Cardiac muscle cell (in vitro differentiated cells and primary cell): ENCODE measurements at places on chromosomes 3 and 15.

DNA sequence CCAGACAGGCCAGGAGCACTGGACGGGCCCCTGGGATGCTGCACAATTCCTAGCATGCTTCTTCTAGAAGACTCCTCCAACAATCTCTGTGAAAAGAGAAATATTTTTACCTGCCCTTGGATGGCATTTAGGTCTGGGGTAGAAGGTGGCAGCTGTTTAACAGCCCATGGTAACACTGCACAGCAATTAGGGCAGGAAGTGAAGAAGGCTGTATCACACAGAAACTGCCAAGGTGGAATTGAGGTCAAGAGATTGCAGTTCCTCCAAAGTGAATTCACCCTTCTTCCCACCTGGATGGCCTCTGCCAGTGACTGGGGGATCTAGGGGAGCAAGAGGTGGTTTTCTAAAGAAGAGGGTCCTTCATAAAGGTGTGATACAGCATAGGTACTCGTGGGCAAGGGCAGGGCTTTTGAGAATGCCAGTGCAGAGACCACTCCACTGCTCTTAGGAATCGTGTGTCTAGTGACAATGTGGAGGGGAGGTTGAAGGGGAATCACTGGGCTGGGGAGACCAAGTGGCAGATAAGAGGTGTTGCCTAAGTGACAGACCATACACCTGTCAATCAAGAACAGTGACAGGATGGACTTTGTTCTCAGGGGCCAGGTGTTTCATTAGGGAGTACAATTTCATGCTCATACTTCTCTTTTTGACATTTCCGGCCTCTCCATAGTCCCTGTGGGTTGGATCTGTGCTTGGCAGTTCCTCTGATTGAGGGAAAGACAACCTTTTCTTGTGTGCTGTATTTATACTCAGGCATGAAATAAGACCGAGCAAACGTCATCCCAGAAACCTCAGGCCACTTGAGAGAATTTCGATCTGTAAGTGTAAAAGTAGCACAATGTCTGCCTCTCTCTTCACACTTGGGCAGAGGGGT, 83.5 kb upstream of the BCL6 start:
- no peak overlapping the region for H3K4me3 ChIP-seq
- DNase-seq: no peak
- H3K27ac ChIP-seq: no peak overlapping the region
- H3K27me3 ChIP-seq: no peaks in the 10 kb centered on the region
- no peaks in the 10 kb centered on the region for H3K4me1 ChIP-seq
- no peaks in the 10 kb centered on the region for H3K36me3 ChIP-seq

DNA sequence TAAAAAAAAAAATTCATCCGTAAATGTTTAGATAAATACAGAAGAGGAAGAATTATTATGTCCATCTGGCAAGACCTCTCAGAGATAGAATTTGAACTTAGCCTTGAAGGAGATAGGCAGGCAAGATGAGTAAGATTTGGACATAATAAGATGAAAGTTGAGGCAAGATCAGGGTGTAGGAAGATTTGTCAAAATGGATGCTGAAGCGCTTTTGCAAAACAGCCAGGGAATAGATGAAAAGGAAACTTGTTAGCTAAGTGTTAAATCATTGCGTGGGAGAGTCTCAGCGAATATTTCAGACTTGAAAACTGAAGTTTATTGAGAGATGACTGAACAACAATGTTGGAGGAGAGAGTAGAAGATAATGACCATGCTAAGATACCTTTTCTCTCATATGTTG, 7.2 kb downstream of the BRK1 start:
- H3K4me3 ChIP-seq: no peak overlapping the region
- no peaks in the 10 kb centered on the region for H3K4me1 ChIP-seq
- no peaks in the 10 kb centered on the region for H3K27me3 ChIP-seq
- no peak for DNase-seq

- H3K4me1 ChIP-seq: peaks cover 50% of the 10 kb centered on the region
- H3K4me3 ChIP-seq: no peak overlapping the region
- H3K27me3 ChIP-seq: no peaks in the 10 kb centered on the region
- peak; percentile 55 for DNase-seq
These were observed 42.8 kb downstream of the ZNF609 start for GRCh38 chr15:64503197-64503596.

DNA sequence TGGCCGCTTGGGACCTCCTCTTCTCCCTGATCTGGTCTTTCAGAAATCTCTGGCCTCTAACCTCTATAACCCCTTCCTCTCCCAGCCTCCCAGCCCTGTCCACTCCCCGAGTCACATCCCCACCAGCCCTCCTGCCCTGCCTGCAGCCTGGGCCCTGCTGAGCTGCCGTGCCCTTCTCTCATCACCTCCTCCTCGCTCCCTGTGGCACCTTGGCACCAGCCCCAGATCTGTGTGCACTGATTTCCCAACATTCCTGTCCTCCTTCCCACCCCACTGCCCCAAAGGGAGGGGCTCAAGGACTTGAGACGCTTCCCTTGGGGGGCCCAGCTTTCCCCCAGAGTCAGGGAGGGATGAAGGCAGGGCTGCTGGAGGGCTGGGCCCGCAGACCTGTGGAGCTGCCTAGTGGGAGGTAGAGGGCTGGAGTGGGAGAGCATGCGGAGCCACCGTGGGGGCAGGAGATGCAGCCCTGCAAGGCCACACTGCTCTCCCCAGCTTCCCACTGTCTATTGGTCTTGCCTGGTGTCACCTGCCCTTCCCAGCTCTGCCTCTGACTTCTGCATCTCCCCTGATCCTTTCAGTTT, 42.7 kb downstream of the EXOG start:
- no peaks in the 10 kb centered on the region for H3K36me3 ChIP-seq
- DNase-seq: no peak
- H3K27ac ChIP-seq: no peak overlapping the region
- H3K27me3 ChIP-seq: peaks cover 17% of the 10 kb centered on the region
- H3K4me3 ChIP-seq: no peak overlapping the region
- peaks cover 2% of the 10 kb centered on the region for H3K4me1 ChIP-seq

DNA sequence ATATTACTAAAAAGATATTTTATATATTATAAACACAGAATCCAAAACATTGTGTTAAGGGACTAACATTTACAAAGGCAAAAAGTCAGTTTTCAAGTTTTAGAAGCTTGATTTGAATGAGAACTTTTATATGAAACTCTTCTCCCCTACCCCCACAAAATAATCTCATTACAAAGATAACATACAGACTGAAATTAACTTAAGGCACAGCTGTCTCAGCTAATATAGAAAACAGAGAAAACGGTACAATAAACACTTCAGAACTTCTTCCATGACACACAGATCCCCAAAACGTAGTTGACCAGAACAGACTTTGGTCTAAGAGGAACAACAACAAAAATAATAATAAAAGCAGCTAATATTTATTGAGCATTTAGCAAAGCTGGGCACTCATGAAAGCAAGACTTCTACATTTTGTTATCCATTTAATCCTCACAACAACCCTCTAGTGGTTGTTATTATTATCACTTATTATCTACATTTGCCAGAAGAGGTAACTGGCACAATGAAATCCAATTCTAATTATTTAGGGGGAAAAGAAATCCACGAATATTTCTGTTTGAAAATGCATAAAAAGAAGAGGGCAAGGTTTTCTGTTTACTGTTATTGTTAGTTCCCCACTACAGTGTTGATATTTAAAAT, 68.1 kb downstream of the PFN2 start:
- no peaks in the 10 kb centered on the region for H3K36me3 ChIP-seq
- DNase-seq: peak; percentile 12
- H3K4me3 ChIP-seq: no peak overlapping the region
- H3K27ac ChIP-seq: no peak overlapping the region
- no peaks in the 10 kb centered on the region for H3K27me3 ChIP-seq
- H3K4me1 ChIP-seq: peaks cover 10% of the 10 kb centered on the region

- H3K4me3 ChIP-seq: no peak overlapping the region
- H3K27ac ChIP-seq: no peak overlapping the region
- H3K4me1 ChIP-seq: no peaks in the 10 kb centered on the region
- H3K36me3 ChIP-seq: no peaks in the 10 kb centered on the region
- DNase-seq: peak; percentile 1
- no peaks in the 10 kb centered on the region for H3K27me3 ChIP-seq
These were observed 193.6 kb downstream of the EPHB1 start for GRCh38 chr3:134988666-134989065.

GRCh38 chr3:141454054-141454453, 32.8 kb upstream of the RASA2 start:
- H3K4me3 ChIP-seq: no peak overlapping the region
- no peaks in the 10 kb centered on the region for H3K4me1 ChIP-seq
- H3K27me3 ChIP-seq: no peaks in the 10 kb centered on the region
- no peak for DNase-seq
- H3K36me3 ChIP-seq: no peaks in the 10 kb centered on the region

GRCh38 chr3:48650723-48651122, 12.0 kb downstream of the CELSR3 start:
- no peak for DNase-seq
- no peaks in the 10 kb centered on the region for H3K27me3 ChIP-seq
- no peak overlapping the region for H3K4me3 ChIP-seq
- no peaks in the 10 kb centered on the region for H3K4me1 ChIP-seq
- H3K36me3 ChIP-seq: no peaks in the 10 kb centered on the region
- no peak overlapping the region for H3K27ac ChIP-seq

- no peak for DNase-seq
- H3K27me3 ChIP-seq: peaks cover 3% of the 10 kb centered on the region
- H3K36me3 ChIP-seq: no peaks in the 10 kb centered on the region
- H3K27ac ChIP-seq: no peak overlapping the region
These were observed 29.1 kb downstream of the PTX3 start for GRCh38 chr3:157465741-157466140.

DNA sequence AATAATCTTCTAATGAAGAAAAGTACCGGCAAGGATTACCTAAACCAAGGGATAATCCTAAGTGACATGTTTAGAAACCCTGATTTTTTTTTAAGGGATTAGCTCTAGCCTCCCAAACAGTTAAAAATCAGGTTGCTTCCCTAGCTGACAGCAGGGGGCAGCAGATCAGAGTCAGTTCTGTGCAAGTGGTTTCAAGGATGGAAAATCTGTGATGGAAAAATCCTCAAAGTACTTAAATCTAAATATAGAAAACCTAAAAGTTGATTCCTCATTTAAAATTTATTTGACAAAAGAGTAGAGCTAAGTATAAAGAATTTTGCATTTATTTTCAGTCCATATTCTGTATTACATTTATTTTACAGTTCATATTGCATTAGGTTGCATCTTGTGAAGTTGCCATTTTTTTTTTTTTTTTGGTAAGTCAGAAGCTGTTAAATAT, 107.6 kb downstream of the PEX5L start:
- no peaks in the 10 kb centered on the region for H3K36me3 ChIP-seq
- no peak overlapping the region for H3K27ac ChIP-seq
- no peak overlapping the region for H3K4me3 ChIP-seq
- H3K27me3 ChIP-seq: no peaks in the 10 kb centered on the region
- H3K4me1 ChIP-seq: peaks cover 4% of the 10 kb centered on the region

GRCh38 chr3:97838393-97838792, 16.6 kb downstream of the CRYBG3 start:
- H3K36me3 ChIP-seq: no peaks in the 10 kb centered on the region
- no peak overlapping the region for H3K4me3 ChIP-seq
- no peak overlapping the region for H3K27ac ChIP-seq
- no peaks in the 10 kb centered on the region for H3K4me1 ChIP-seq
- H3K27me3 ChIP-seq: no peaks in the 10 kb centered on the region

DNA sequence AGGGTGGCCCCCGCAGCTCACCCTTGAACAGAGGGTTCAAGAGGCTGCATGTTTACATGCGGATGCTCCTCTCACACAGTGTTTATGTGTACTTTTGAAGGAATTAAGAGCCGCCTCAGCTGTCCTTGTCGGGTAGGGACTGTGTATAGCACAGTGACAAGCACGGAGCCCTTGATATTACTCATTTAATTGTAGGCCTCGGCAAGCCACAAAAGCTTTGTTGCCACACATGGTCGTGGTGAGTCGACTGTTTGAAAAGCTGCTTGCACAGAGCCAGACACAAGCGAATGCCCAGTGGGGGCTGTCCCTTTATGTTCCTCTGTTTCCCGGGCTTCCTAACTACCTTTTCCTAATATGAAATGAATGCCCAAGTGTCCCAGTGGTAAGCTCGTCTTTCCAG, 4.5 kb downstream of the ESYT3 start:
- H3K4me3 ChIP-seq: no peak overlapping the region
- no peaks in the 10 kb centered on the region for H3K36me3 ChIP-seq
- H3K4me1 ChIP-seq: peaks cover 21% of the 10 kb centered on the region
- peaks cover 36% of the 10 kb centered on the region for H3K27me3 ChIP-seq
- no peak for DNase-seq

DNA sequence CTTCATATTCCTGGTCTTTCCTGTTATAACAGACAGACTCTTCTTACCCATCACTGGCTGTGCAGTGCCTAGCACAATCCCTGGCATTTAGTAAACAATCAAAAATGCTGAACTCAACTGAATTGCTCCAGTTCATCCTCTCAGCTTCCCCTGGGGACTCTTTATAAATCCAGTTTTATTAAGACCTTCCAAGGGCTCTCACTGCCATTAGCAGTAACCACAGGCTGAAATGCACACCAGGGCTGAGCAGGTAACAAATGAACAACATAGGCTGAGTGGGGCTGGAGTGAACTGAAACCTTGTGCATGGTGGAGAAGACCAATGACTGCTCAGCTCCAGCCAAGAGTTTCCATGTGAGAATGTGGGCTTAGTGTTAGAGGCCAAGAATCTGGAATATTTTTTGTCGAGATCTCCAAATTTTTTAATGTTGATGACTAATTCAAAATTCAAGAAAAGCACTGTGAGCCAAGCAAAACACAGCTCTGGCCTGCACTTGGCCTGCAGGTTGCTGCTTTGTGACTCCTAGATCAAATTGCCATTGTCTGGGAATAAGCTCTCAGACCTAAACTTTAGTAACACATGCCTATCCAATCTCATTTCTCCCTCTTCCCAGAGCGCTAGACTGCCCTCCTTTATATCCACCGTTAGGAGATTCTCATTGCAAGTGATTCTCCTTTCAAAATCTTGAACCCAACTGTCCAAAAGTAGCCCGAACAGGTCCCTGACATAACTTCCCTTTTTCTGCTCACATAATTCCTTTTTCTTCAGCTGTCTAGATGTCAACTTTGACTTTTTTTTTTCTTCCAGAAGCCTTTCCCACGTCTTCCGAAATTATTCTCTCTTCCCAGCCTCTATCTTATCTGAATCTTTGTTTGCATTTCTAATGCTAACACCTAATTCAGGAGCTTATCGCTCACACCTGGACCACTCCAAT, 7.4 kb downstream of the SQOR start:
- H3K36me3 ChIP-seq: no peaks in the 10 kb centered on the region
- DNase-seq: peak; percentile 90
- no peak overlapping the region for H3K4me3 ChIP-seq
- no peak overlapping the region for H3K27ac ChIP-seq
- peaks cover 47% of the 10 kb centered on the region for H3K27me3 ChIP-seq
- no peaks in the 10 kb centered on the region for H3K4me1 ChIP-seq

DNA sequence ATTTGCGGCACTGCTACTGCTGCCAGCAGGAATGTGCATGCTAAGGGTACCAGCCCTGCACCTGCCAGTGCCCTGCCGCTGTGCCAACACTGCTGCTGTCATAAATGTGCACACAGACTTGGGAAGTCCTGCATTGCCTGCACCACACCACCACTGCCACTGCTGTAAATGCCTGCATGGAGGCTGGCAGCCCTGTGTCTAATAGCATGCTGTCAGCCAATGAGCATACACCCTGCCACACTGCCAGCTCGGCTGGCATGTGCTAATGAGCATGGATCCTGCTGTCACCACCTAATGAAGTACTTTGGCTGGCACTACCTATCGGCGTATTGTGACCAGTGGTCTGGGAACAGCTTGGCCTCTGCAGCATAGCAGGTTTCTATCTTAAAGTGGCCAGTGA, 981.8 kb upstream of the GBE1 start:
- H3K27me3 ChIP-seq: no peaks in the 10 kb centered on the region
- H3K4me1 ChIP-seq: no peaks in the 10 kb centered on the region
- H3K4me3 ChIP-seq: no peak overlapping the region
- DNase-seq: no peak
- H3K36me3 ChIP-seq: no peaks in the 10 kb centered on the region

- DNase-seq: no peak
- peaks cover 6% of the 10 kb centered on the region for H3K4me1 ChIP-seq
- no peak overlapping the region for H3K27ac ChIP-seq
- H3K27me3 ChIP-seq: no peaks in the 10 kb centered on the region
- H3K4me3 ChIP-seq: no peak overlapping the region
- no peaks in the 10 kb centered on the region for H3K36me3 ChIP-seq
These were observed 58.7 kb downstream of the CRTC3 start for GRCh38 chr15:90588427-90588826.
